ENCODE measurements at places on chromosomes 5 and 9.

DNA sequence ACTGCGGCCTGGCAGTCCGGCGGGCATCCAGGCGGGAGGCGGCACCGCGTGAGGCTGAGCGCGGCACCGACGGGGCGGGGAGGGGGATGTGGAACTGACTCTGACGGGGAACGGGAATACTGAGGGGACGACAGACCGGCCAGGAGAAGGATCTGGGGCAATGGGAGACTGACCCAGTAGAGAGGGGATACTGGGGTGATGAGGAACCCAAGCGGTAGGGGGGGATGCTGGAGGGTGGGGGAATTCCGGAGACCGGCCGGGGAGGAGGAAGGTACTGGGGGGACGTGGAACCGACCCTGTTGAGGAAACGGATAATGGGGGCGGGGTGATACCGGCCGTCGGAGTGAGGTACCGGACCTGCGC, 423 bp downstream of the IPPK start:
- DNase-seq = no peak

- DNase-seq = no peak
Observed at GRCh38 chr5:134463991-134464760, 52.5 kb upstream of the CDKN2AIPNL start.

DNA sequence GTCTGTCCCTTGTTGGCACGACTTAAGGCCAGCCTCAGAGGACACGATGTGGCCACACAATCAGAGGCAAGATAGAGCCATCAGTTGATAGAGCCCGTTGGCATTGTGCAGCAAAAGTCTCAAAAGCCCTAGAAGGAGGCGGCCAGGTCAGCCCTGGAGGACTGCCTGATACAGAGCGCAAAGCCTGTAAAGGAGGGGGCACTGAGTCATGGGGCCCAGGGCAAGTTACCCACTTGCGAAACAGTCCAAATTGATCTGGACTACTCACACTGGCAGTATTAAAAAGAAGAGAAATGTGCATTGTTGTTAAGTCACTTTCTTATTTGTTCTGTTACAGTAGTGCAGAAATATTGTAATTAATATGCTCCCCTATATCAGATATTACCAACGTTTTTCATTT, 51.5 kb downstream of the KLF9 start:
- no peak for DNase-seq

GRCh38 chr5:138064526-138064925, 19.3 kb upstream of the WNT8A start:
- DNase-seq = no peak

GRCh38 chr5:80234116-80234948, 21.5 kb downstream of the SERINC5 start:
- DNase-seq = no peak
